ENCODE measurements at places on chromosomes 3 and 15.

DNA sequence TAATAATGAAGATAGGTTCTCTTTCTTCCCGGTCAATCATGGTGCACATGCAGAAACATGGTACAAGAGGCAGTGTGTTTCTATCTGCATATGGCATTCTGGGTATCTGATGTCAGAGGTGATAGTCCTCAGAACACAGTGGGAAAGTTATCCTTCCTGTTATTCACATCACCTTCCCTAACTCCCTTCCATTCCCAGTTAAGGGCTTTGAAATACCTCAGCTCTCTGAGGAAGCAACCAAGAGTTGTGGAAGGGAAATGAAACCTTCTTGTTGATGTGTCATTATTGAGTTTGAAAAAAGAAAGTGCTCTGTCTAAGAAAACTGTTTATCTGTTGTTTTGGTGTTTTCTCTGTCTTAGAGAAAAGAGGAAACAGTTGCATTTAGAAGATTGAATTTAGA lies 21.9 kb upstream of the P2RY13 start:
- no peak for DNase-seq

DNA sequence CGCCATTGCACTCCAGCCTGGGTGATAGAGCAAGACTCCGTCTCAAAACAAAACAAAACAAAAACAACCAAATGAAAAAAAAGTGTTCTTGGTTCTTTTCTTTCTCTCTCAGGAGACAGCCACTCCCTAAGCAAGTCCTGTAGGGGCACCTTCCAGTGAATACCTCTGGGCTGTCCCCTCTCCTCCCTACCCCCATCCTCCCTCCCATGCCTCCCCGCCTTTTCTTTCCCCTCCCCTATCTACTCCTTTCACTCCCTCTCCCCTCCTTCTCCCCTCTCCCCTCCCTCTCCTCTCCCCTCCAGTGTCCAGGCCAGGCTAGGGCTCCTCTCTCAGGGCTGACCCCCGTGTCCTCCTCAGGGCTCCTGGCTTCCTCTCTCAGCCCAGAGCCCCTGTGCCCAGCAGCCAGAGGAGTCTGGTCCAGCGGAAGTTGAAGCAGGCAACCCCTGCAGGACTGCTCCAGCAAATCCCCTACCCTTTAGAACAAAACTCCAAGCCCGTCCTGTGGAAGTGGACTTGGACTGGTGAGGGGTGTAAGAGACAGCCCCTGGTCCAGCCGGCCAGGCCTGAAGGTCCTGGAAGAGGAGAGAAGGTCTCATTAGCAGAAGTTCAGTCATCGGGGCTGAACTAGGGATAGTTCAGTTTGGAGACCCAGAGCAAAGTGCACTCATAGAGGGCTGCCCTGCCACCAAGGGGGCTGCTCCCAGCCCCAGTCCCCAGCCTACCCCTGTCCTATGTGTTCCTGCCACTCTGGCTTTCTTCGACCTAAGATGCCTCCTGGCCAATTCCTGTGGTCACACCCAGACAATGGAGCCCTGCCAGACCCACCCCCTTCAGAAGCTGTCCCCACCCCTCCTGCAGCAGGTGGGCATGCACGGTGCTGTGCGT lies 79.8 kb upstream of the IQSEC1 start:
- DNase-seq, result no peak

- DNase-seq, result no peak
Measured at GRCh38 chr3:25381083-25381482, 47.0 kb upstream of the RARB start.

DNA sequence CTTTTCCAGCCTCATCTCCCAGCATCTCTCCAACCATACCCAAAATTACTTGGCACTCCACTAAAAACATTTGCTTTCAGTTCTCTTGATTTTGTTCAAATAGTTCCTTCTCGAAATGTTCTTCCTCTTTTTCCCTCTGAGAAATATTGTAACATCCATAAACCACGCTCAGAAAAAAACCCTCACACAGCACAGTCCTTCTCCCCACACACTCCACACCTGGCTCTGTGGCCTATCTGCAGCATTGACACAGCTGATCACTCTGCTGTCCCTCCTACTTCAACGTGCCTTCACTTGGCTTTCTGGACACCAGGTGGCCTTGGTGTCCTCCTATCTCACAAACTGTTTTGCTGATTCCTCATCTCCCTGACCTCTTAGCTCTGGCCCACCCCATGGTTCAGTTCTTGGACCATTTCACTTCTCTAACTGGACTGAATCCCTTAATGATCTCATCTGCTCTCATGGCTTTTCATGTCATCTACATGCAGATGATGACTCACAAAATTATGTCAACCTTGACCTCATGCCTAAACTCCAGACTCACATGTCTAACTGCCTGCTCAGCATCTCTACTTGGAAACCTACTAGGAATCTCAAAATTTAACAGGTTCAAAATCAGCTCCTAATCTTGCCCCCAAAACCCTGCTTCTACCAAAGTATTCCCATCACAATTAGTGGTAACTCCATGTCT lies 93.3 kb downstream of the TRIM42 start:
- no peak for DNase-seq

GRCh38 chr3:5757213-5757804 lies 569.8 kb downstream of the EDEM1 start:
- DNase-seq, result no peak

GRCh38 chr3:69364354-69364753 lies 21.5 kb downstream of the FRMD4B start:
- no peak for DNase-seq

GRCh38 chr3:41137686-41138111 lies 61.6 kb upstream of the CTNNB1 start:
- DNase-seq, result no peak

DNA sequence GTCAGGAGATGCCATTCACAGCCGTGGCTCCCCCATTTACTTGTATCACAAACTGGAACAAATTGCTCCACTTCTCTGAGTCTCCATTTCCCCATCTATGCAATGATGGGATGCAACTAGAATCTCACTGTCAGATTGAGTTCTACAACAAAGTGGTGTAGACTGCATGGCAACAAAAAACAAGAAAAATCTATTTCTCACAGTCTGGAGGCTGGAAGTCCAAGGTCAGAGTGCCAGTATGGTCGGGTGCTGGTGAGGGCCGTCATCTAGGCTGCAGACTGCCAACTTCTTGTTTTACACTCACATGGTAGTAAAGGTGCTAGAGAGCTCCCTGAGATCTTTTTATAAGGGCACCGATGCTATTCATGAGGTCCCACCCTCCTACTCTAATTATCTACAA lies 158.4 kb upstream of the BCL6 start:
- DNase-seq, result no peak

DNA sequence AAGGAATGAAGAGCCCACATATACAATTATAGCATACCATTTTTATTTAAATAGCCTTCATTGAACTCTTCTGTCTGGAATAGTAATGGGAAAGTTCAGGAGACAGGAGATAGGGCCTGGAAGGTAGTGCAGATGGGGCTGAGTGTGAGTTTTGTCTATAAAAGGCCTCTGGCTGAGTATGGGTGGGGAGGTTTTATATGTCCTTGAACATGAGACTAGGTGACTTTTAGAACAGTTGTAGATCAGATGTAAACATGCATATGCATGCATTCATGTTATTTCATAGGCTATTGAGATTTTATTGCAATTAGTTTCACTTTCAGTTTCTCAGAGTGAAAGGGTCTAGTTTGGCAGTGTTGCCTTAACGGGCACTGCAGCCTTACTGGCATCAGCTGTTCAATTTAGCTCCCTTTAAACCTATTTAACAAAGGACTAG lies 27.1 kb downstream of the CGGBP1 start:
- peak; percentile 7 for DNase-seq

DNA sequence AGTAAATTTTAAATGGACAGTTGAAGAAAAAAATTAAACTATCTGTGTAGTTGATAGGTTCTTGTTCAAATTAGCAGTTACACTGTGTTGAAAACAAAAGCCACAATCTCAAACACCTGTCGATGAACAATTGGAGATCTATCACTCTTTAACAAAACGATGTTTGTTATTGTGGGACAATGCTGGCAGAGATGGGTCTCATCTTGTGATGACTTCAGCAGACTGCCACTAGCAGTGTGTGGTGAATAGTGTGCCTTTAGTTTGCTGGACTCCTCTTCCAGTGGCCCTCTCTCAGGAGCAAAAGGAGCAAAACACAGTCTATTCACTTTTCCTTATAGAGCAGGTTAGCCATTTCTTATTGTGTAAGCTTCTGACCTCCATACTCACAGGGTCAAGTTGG lies 14.7 kb upstream of the TRIM59 start:
- no peak for DNase-seq

DNA sequence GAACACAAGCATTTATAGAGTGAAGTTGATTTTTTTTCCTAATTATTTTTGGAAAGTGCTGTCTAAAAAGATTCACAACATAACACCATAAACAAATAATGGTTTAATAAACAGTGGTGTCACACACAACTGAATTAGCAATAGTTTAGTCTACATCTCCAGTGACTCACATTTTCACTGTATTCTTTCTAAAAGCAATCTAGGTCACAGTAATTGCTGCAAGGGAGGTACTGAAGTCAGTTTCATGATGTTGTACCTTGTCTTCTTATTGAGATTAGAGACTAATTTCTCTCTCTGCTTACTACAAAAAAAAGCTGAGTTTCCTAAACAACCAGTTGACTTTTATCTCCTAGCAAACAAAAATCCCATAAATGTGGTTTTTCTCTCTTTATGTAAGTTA lies 29.6 kb downstream of the PLSCR4 start:
- no peak for DNase-seq

GRCh38 chr3:195059471-195060216 lies 211.3 kb downstream of the XXYLT1 start:
- DNase-seq, result no peak

- no peak for DNase-seq
Measured at GRCh38 chr15:30041868-30042267, 40.9 kb upstream of the GOLGA8J start.

DNA sequence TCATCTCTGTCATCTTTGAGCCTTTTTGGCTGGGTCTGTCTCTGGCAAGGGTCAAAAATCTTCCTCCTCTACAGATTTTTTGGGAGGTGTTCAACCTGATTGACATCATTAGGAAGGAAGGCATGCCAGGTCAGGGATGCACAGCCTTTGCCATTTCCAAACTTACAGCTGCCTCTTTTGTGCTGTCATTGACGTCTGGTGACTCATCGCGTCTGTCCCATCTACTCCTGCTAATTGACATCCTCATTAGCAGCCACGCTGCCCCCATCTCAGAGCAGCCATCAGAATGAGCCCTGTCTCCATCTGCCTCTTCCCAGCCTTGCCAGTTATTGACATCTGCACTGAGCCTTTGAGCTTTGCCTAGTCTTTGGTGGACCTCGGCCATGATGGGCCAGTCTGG lies 53.0 kb downstream of the PDIA5 start:
- DNase-seq, result no peak

DNA sequence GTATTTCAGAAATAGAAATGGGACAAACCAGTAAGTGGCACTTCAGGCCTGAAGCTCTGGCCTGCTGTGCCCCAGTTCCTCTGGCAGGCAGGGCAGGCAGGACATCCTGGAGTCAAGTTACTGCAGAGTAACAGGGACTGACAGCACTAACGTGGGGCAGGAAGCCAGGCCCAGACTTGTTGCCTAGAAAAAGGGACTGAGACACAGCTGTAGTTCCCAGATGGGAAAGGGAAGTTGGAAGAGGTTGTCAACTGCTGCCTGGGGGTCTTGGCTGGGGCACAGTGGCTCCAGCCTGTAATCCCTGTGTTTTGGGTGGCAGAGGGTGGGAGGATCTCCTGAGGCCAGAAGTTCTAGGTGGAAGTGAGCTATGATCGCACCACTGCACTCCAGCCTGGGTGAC lies 171.9 kb downstream of the FMN1 start:
- no peak for DNase-seq

GRCh38 chr15:37204692-37205091 lies 104.3 kb upstream of the MEIS2 start:
- DNase-seq, result no peak

DNA sequence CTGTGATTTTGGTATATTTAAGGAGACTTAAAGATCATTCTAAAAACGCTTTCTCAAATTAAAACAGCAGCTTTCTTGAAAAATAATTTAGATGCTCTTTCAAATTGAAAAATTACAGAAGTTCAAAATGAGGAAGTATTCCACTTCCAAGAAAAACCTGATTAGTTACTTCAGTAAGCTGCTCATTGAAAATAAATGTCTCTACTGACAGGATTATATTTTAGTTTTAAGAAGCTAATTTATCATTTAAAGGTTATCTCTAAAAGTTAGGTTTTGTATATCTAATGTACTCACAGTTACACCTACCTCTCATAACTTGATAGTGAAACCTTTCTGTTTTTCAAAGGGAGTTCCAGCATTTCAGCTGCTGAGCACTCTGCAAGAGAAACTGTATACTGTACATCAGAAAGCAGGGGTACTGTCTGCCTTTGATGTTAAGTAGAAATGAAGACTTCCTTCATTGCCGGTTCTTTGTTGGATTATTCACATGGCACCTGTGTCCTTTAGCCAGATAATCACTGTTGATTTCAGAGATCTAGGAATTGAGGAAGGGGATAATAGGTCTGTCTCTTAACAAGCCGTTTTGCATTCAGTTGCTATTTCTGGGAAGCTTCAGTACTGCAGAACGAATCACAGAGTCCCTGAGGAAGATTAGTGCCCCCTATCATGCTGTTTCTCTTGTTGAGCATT lies 161.6 kb downstream of the TCF12 start:
- DNase-seq, result no peak

- no peak for DNase-seq
Measured at GRCh38 chr15:25743548-25744275, 119.4 kb downstream of the ATP10A start.

GRCh38 chr3:187025254-187025655 lies 94.9 kb downstream of the ST6GAL1 start:
- DNase-seq, result no peak

DNA sequence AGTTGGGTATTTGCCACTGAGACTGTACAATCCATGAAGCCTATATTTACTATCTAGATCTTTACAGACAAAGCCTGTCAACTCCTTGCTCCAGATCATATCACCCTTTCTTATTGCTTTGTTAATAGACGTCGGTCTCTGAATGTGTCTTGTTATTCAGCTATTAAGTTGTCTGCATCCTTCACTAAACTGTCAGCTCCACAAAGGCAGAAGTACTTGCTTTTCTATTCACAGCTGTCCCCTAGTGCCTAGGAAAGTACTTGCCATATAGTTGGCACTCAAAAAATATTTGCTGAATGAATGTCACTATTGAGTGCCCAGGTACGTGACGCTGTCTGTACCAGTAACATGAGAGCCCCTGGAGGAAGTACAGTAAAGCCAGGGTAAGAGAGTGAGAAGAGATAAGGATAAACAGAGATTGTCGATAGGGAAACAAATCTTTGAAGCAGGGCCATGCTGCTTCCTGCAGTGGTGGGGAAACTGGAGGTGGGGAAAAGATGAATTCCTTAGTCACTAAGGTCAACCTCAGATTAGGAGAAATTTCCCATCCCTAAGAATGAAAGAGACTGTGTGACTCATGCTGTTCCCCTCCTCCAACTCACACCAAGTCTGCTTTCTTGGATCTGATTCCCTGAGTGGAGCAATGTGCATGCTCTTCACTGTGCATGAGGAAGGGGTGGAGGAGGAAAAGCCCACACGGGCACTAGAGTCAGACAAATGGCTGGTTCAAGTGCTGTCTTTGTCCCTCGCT lies 36.3 kb downstream of the PRICKLE2 start:
- DNase-seq, result no peak

DNA sequence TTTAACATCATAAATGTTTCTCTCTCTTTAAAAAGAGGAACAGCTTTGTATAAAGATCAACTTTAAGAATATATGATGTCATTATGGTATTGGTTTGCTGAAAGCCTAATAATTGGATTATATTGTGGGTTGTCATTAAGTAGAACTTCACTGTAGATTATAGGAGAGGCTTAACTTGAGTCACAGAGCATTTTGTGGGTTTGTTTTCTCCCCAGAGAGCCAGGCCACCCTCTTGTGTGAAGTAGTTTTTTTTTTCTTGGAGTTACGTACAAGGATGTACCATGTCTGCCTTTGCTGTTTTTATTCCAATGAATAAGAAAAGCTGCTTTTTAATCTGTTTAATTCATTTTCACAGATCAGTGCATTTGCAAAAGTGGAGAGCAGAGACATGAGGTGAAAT lies 354.8 kb upstream of the TBL1XR1 start:
- no peak for DNase-seq

Data from DMS79 (cell line).